GM12878 (cell line): ENCODE measurements at places on chromosomes 3 and 15. TPM values are rescaled to one million over a fixed set of nuclear protein-coding genes. Genes with fewer than 3 reads are reported as not detected.

- peak; percentile 16 for DNase-seq
- H3K4me3 ChIP-seq: no peak overlapping the region
- peaks cover 17% of the 10 kb centered on the region for H3K4me1 ChIP-seq
- H3K27ac ChIP-seq: no peak overlapping the region
- no peaks in the 10 kb centered on the region for H3K27me3 ChIP-seq
These were observed 26.0 kb upstream of the MAP4 start for GRCh38 chr3:48042071-48042760.

DNA sequence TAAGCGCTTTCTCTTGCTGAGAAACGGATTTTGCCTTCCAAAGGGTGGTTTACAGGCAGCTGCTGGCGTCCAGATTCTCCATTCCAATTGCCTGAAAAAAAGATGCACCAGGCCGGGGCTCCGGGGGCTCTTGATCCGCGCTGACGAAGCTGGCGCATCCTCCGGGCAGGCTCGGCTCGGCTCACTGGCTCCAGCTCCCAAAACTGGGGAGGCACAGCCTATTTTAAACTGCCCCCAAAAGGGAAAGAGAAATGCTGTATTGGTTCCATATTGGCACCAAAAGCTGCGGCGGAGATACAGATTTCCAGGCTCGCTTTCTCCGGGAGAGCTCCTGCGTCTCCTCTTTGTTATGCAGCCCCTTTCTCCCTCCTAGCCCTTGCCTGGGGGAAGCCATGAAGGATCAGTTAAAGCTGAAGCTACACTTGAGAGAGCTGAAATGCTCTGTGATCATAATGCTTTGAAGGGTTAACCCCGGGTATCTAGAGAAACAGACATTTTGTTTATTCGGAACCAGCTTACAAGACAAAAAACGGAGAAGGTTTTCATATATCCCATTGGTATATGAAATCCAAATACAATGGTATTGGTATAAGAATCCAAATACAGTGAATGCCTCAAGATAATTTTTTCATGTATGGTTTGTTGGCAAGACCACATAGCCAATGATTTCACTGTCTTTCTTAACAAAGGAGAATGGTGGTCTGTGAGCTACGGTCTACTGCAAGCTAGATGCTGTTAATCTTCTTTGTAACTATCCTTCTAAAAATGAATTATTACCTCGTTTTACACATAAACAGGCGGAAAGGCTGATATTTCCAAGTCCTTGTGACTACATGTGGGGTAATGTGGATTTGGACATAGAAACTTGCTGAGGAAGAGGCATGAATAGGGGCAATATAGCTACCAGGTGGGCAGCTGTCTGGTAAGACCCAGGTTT, 693 bp downstream of the CD200 start:
- no peak for DNase-seq
- H3K4me3 ChIP-seq: peak overlapping the region; percentile 96
- peak overlapping the region; percentile 74 for H3K27ac ChIP-seq
- H3K27me3 ChIP-seq: no peaks in the 10 kb centered on the region

- no peaks in the 10 kb centered on the region for H3K27me3 ChIP-seq
- H3K27ac ChIP-seq: no peak overlapping the region
- no peaks in the 10 kb centered on the region for H3K4me1 ChIP-seq
These were observed 210.6 kb downstream of the PTPRG start for GRCh38 chr3:61771976-61772375.

DNA sequence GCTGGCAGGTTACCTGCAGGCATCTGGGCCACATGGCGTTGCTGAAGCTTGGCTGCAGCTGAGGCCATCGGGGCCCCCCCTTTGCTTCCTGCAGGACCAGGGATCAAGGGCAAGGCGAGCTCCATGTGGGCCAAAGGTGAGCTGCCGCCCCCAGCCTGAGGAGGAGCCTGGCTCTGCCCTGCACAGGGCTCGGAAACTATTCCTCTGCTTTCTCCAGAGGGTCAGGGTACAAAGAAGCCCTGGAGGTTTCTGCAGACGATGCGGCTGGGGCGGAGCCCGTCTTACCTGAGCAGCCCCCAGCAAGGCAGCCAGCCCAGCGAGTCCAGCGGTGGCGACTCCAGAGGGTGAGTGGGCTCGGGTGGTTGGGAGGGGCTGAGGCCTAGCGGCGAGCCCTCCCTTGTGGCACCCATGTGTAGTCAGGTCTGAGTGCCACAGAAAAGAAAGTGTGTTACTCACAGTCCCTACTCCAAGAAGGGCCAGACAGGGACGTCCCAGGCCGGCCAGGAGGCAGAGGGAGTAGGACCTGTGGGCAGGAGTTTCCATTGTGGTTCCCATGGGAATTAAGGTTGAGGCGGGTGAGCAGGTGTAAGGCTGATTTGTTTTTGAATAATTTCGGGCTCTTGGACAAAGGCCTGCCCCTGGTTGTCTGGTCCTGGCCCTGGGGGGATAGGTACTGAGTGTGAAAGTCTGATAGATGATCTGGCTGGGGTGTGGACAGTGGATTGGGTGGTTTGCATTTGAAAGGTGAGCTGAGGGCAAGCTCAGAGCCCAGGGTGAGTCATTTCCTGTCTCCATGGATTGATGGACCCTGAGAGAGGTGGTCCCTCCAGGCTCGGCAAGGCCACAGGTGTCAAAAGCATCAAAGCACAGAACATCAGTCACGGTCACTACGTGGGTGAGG, 25.4 kb downstream of the CFAP100 start:
- no peaks in the 10 kb centered on the region for H3K4me1 ChIP-seq
- H3K4me3 ChIP-seq: no peak overlapping the region
- no peak for DNase-seq
- H3K27me3 ChIP-seq: no peaks in the 10 kb centered on the region
- H3K27ac ChIP-seq: no peak overlapping the region

DNA sequence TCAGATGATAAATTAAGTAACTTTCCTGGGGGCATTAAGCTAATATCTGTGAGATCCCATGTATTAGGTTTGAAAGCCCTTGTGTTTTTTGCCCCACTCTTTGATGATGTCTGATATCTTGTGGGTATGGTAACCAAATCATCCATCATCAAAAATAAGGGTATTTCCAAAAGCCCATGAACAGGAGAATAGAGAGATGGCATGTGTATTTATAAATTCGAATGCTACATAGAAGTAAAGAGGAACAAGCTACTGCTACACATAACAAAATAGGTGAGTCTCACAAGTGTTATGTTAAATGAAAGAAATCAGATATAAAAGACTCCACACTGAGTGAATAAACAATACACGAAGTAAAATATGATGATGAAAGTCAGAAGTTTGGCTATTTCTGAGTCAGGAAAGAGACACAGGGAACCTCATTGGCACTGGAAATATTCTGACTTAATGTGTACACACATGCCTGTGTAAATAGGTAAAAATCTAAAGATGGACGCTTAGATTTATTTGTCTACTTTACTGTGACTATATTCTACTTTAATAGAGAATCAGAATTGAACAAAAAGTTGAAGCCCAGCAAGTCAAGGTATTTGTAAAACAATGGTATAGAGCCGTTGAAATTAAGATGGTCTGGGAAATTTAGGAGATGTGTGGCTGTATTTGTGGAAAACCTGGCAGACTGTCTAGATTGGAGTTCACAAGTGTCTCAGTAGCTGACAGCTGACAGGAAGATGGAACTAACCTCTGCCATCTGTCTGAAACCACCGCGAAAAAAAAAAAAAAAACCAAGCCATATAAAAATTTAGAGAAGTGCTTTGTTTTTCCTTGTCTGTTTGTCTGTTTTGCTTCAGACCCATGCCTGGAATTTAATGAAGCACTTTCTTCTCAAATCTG, 111.0 kb upstream of the TGFBR2 start:
- no peak overlapping the region for H3K27ac ChIP-seq
- no peaks in the 10 kb centered on the region for H3K36me3 ChIP-seq
- H3K27me3 ChIP-seq: peaks cover 3% of the 10 kb centered on the region; the same call in 1 of the 2 replicates
- no peak overlapping the region for H3K4me3 ChIP-seq
- H3K4me1 ChIP-seq: 0 out of 2 replicates have a peak, but pooled peaks cover 2% of the 10 kb centered on the region

GRCh38 chr15:73156431-73157191, 104.3 kb downstream of the NEO1 start:
- no peaks in the 10 kb centered on the region for H3K27me3 ChIP-seq
- no peak overlapping the region for H3K27ac ChIP-seq
- H3K4me3 ChIP-seq: no peak overlapping the region
- H3K36me3 ChIP-seq: no peaks in the 10 kb centered on the region
- no peak for DNase-seq

GRCh38 chr3:20060974-20061685, 20.9 kb downstream of the KAT2B start:
- H3K27ac ChIP-seq: no peak overlapping the region
- H3K27me3 ChIP-seq: no peaks in the 10 kb centered on the region
- H3K4me1 ChIP-seq: peaks cover 11% of the 10 kb centered on the region
- no peaks in the 10 kb centered on the region for H3K36me3 ChIP-seq

GRCh38 chr3:47250309-47251060, 32.1 kb downstream of the KIF9 start:
- H3K27me3 ChIP-seq: no peaks in the 10 kb centered on the region
- DNase-seq: no peak
- H3K4me1 ChIP-seq: no peaks in the 10 kb centered on the region
- H3K27ac ChIP-seq: no peak overlapping the region
- no peak overlapping the region for H3K4me3 ChIP-seq
- H3K36me3 ChIP-seq: no peaks in the 10 kb centered on the region

GRCh38 chr3:125462722-125463299, 57.2 kb downstream of the SNX4 start:
- DNase-seq: no peak
- H3K36me3 ChIP-seq: peaks cover 16% of the 10 kb centered on the region
- no peaks in the 10 kb centered on the region for H3K4me1 ChIP-seq
- no peaks in the 10 kb centered on the region for H3K27me3 ChIP-seq
- H3K27ac ChIP-seq: no peak overlapping the region
- H3K4me3 ChIP-seq: no peak overlapping the region

DNA sequence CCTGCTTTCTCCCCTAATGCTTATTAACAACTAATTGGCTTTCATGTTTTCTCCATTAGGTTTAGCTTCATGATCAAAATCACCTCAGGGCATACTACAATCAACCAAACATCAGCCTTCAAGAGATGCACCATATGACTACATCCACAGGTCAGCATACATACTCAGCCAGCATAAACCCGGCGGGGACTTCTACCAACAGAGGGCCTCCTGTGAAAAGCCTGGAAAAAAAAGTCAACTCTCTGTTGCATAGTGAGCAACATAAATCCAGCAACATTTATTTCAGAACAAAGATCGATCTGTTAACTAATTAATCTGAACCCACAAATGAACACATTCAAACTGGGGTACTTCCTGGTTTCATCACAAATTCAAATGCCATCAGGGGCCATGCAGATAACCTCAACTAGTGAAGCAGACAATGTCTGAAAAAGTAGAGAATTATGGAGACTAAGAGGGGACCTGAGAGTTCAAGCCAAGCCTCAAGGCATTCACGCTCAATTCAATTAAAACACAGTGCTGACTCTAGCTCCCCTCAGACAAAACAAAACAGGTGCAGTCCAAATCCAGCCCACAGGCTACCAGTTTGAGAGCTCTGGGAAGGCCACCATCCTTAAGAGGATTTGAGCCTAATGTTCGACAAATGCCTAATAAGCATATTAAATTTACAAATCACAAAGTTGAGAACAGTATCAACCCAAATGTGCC, 124.5 kb downstream of the MAGI1 start:
- no peak overlapping the region for H3K27ac ChIP-seq
- H3K4me1 ChIP-seq: no peaks in the 10 kb centered on the region
- no peak for DNase-seq

- no peaks in the 10 kb centered on the region for H3K4me1 ChIP-seq
These were observed 71.9 kb upstream of the LPP start for GRCh38 chr3:188082031-188082430.

DNA sequence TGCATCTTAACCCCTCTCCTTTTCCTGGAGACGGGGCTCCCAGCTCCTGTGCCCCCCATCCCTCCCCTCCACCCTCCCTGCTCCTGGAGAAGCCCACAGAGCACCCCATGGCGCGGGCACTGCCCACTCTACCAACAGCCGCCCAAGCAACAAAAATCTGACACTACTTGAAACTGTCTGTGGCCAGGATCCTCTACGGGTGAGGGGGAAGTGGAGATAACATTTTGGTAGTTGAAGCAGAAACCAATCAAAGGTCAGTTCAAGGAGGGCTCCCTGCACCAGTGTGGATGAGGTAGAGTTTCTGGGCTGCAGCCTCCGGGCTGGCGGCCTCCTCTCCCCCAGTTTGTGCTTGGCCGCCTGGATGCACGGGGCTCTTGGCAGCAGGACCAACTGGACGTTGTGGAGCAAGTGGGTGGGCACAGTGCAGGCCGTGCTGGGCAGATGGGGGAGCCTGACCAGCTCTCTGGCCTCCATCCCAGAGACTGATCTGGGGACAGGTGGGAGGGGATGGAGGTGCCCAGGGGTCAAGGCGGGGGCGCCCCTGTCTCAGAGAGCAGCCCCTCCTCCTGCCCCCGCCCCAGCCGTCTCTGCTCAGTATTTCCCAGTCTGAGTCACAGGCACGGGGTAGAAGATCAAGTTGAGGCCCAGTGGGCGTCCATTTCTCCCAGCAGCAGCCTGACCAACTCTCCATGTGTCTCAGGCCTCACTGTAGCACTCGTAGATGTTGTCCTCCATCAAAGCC, 12.8 kb downstream of the H1-8 start:
- no peak overlapping the region for H3K4me3 ChIP-seq
- H3K4me1 ChIP-seq: no peaks in the 10 kb centered on the region
- H3K27ac ChIP-seq: no peak overlapping the region
- H3K36me3 ChIP-seq: no peaks in the 10 kb centered on the region
- DNase-seq: no peak

Gene USP8
- 34.8 and 42.3 TPM in 2 replicates for total RNA-seq

Gene SPATA12
- total RNA-seq: 0.29 and 0.38 TPM in 2 replicates

Gene TICRR
- total RNA-seq: 18.8 and 21.5 TPM in 2 replicates

Gene UROC1
- not detected in 2 replicates for total RNA-seq

Gene RPL35A
- 1,469 and 1,543 TPM in 2 replicates for total RNA-seq
